NCI-H774 (cell line): ENCODE measurements at places on chromosomes 1 and 21.

DNA sequence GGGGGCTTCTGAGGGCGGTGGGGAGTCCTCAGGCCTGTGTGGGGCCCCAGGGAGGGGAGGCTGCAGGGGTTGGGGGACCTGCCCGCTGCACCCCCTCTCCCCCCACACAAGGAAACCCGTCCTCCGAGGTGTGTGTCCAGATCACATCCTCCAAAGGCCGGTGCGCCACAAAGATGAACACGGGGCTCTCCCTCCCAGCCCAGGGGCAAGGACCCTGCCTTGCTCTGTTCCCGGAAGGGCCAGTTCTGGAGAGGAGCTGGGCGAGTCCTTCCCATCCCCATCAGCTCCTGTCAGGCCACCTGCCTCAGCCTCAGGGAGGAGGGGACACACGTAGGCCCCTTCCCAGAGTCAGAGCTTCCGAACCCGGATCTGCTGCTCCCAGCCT is 2.5 kb upstream of the TTLL10 start:
- DNase-seq = no peak

- no peak for DNase-seq
These were observed 355.5 kb upstream of the NCAM2 start for GRCh38 chr21:20642681-20643080.

DNA sequence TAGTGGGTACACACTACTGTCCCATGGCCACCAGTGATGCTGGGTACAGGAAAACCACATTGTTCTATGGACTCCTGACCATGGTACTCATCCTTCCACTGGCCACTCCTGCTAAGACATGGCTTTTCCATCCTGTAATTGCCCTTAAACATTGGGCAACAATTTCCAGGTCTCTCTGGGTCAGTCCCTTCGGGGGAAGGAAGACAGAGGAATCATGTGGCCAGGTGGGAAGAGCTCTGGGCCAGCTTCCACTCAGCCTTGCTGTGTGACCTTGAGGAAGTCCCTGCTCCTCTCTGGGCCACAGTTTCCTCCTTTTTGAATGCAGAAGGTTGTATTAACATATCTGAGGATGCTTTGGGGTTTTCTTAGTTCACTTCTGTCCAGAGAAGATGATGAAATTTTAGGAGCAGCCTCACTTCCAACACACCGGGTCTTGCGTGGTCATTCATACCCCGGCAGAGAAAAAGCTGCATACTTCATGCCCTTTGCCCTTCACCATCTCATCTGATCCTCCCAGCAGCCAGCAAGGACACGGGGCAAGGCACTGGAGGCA is 50.8 kb downstream of the SRRM1 start:
- no peak for DNase-seq

- DNase-seq = no peak
These were observed 8.1 kb upstream of the SSU72 start for GRCh38 chr1:1582585-1583346.

DNA sequence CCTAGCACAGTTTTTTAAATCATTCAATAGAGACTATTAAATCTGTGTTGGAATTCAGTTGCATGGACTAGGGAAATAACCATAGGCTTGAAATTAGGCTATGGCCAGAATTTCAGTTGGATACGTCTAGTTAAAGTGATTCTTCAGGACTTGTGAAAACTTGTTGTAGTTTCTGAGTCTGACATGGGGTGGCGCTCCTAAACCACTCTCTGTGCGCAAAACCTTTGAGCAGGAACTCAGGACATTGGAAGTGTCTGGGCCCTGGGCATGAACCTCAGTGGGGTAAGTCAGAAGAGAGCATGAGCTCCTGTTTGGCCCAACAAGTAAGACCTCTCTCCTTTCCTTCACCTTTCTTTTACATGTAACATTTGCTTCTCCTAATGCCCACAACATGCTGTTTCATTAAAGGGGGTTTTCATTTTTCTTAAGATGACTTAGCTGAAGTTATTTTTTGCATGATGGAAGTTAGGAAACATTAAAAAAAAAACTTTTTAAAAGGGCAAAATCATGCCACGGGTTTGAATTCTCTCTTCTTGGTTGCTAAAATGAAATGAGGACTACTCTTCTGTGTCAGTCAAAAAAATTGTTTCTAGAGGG is 17.1 kb upstream of the CCDC190 start:
- peak; percentile 72 for DNase-seq

- DNase-seq = no peak
These were observed 64.5 kb upstream of the CHRM3 start for GRCh38 chr1:239321877-239322276.
